Type B pancreatic cell (in vitro differentiated cells): ENCODE measurements at places on chromosomes 16 and 17.
A peak's percentile ranks its signal among the peaks of the same experiment; 100 is the strongest.

DNA sequence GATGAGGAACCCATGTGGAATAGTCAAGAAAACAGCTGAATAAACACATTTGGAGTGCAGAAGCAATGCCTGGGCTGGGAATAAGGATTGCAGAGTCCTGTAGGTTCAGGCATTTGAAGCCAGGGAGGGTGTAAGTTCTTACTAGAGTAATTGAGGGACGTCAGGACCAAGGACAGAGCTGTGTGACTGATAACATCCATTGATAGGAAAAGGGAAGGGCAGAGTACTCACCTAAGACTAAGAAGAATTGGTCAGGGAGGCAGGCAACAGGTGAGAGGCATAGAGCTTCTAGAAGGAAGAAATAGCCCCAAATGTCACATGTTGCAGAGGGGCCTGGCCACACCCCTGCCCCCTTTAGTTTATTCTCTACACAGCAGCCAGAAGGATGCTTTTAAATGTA is 79.8 kb upstream of the TMEM132E start:
- DNase-seq: no peak

DNA sequence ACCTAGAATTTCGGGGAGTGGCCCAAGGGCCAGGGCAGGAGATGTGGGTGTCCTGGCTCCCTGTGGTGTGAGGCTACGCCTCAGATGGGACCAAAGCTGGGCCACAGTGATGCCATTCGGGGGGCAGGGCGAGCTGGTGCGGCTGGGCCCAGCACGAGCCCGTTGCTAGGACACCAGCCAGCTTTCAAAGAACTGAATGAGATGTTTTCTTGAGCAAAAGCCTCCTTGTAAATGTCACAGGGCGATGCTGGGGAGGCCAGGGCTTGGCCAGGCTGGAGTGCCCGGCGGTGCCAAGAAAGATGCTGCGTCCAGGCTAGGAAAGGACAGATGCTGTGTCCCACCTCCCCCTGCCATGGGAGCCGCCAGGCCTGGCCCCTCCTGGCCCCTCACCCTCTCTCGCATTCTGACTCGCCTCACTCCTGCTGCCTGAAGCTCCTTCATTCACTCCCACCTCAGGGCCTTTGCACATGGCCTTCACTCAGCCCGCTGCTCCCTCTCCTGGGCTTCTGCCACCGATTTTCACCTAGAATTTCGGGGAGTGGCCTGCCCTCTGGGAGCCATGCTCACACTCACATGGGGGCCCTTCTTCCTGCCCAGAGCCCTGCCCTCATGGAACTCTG is 39.1 kb downstream of the CPNE2 start:
- no peak for DNase-seq

DNA sequence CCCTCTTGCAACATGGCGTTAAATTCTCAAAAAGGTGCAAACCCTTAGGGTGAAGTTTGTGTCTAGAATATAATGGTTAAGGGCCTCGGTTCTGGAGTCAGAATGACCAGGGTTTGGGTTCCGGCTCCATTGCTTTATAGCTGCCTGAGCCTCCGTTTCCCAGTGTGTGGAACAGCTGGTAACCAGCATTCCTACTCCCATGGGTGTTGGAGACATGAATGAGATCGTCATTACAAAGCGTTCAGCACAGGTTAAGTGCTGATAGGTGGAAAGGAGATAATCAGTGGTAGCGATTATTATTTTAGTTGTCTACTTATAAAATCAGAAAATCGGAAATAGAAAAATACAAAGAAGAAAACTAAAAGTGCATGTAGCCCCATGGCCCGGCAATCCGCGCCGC is 23.5 kb upstream of the ZCCHC14 start:
- no peak for DNase-seq

DNA sequence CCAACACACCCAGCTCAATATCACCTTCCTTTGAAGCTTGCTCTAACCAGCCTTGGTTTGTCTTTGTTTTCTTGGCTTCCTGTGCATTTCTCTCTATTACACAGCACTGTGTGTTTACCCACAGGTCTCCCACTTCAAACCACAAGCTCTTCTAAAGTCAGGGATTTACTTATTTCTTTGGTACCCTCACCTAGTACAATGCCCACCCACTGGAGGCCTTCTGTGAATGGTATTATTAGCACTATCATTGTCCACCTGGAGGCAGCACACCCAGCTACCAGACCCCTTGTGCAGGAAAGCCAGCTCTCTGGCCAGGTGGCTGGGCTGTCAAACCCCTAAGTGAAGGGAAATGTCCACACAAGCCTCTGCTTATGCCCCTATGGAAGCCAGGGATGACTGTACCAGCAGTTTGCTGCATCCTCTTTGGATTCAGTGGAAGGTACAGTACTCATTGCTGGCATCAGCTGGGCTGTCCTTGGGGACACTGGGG is 9.4 kb upstream of the TOP2A start:
- DNase-seq: peak; percentile 44

GRCh38 chr16:53112015-53112414 is 57.2 kb downstream of the CHD9 start:
- DNase-seq: no peak

DNA sequence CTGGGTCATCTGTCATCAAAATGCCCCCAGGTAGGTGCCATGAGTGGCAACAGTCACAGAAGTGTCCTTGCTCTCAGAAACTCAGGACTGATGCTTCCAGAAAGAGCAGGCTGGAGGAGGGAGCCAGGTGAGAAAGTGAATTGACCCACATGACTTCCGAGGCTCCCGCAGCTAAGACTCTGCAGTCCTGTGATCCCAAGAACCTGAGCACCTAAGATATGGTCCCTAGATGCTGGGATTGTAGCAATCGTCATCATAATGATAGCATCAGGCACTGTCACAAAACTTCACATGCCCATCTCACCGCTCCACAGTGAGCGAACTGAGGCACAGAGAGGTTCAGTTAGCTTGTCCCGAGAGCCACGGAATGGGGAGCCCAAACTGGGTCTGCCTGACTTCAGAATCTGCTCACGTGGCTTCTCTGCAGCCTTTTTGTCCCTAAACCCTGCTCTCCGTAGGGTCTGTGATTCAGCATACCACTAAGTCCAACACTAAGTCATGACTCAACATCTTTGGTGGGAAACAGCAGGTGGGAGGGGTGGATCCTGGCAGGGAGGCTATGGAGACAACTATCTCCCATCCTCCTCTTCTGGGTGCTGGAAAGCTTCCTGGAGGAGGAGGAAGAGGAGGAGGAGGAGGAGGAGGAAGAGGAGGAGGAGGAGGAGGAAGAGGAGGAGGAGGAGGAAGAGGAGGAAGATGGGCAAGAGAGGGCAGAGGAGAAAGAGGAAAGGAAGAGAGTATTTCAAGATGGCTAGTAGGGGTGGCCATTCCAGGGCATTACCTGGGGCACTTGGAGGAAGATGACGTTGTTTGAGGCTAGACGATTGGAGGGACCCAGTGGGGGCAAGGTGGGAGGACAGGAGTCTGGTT is 55.5 kb upstream of the DLX4 start:
- no peak for DNase-seq

- DNase-seq: no peak
These were observed 4.3 kb downstream of the LLGL1 start for GRCh38 chr17:18229771-18230170.

DNA sequence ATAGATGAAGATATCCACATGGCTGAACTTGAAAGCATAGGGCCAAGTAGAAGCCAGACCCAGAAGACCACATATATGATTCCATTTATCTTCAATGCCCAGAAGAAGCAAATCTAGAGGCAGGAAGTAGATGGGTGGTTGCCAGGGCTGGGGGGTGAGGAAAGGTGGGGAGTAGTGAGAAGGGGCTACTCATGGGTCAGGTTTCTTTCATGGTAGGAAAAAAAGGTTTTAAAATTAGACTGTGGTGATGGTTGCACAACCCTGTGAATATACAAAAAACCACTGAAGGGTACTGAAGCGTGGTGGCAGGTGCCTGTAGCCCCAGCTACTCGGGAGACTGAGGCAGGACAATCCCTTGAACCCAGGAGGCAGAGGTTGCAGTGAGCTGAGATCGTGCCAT is 5.4 kb downstream of the CD2BP2 start:
- no peak for DNase-seq

- DNase-seq: no peak
These were observed 143.3 kb upstream of the ANKFN1 start for GRCh38 chr17:56009795-56010651.

- DNase-seq: no peak
These were observed 105.2 kb downstream of the RBFOX1 start for GRCh38 chr16:7437843-7438242.

GRCh38 chr17:79794659-79795511 is 2.0 kb downstream of the CBX8 start:
- no peak for DNase-seq

GRCh38 chr17:16419074-16419928 is 3.9 kb downstream of the TRPV2 start:
- no peak for DNase-seq

- DNase-seq: no peak
These were observed 31.6 kb downstream of the IQCK start for GRCh38 chr16:19749571-19750080.

DNA sequence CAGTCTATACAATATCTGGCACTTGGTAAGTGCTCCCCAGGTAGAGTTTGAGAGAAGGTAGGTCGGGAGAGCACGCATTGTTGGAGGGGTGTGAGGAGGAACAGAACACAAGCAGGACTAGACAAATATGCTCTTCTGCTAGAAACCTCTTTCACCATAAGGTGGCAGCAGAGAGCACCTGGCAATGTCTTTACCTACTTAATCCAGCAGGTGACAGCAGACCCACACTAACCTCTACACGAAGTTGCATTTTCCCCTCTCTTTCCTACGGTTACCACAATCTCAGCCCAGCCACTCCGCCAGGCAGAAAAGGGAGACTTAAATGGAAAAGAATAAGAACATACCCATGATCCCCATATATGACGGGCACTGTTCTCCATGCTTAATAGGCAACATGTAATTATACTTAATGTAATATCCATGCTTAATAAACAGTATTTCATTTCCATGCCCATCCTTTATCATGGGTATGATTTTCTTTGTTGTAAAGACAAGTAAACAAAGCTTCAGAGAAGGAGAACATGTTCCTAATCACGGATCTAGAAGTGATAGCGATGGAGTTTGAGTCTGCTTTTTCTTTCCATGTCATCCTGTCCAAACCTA is 55.1 kb upstream of the CCL2 start:
- peak; percentile 78 for DNase-seq

DNA sequence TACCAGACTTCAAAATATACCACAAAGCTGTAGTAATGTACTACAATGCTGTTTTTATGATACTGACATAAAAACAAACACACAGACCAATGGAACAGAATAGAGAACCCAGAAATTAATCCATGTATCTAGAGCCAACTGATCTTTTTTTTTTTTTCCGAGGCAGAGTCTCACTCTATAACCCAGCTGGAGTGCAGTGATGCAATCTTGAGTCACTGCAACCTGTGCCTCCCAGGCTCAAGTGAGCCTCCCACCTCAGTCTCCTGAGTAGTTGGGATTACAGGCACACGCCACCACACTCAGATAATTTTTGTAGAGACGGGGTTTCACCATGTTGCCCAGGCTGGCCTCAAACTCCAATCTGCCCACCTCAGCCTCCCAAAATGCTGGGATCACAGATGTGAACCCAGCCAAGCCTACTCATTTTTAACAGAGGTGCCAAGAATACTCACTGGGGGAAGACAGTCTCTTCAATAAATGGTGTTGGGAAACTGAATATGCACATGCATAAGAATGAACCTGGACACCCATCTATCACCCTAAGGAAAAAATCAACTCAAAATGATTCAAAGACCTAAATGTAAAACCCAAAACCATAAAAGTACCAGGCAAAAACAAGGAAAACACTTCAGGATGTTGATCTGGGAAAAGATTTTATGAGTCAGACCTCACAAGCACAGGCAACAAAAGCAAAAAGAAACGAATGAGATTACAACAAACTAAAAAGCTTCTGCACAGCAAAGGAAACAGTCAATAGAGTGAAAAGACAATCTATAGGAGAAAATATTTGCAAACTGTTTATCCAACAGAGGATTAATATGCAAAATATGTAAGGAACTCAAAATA is 63.1 kb downstream of the STX8 start:
- no peak for DNase-seq

DNA sequence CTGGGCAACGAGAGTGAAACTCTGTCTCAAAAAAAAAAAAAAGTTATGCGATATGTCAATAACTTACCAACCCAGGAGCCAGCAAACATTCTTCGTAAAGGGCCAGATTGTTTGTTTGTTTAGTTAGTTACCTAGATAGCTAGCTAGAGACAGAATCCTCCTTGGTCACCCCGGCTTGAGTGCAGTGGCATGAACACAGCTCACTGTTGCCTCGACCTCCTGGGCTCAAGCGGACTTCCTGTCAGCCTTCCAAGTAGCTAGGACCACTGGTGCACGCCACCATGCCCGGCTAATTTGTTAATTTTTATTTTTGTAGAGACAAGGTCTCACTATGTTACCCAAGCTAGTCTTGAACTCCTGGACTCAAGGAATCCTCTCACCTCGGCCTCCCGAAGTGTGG is 113.0 kb downstream of the LITAF start:
- DNase-seq: no peak

GRCh38 chr16:17271687-17272086 is 199.1 kb downstream of the XYLT1 start:
- no peak for DNase-seq

GRCh38 chr17:27840688-27841087 is 40.4 kb upstream of the NOS2 start:
- DNase-seq: no peak

GRCh38 chr17:8985054-8985701 is 19.7 kb upstream of the PIK3R5 start:
- DNase-seq: peak; percentile 25

DNA sequence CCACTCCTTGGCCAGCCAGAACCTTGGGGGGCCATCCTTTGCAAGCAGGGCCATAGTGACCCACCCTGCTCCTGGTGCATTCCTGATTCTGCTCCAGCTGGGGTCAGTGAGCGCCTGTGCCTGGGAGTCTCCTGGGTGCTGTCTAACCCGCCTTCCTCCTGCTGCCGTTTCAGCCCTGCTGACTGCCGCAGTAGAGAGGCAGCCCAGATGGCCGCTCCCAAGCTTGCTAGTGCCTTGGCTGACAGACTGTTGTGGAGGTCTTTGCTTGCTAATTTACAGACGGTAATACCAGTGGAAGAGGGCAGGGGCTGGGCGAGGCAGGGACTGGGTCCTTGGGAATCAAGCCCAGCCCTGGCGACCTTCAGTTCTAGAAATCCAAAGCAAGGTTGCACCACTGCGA is 99.6 kb downstream of the SOCS1 start:
- DNase-seq: no peak
